Caudate nucleus (tissue), 63 donors: ENCODE measurements at places on chromosomes 5 and 9.

- DNase-seq, result no peak
These were observed 396.0 kb upstream of the ZNF608 start for GRCh38 chr5:125142458-125142857.

GRCh38 chr5:6759401-6759800 is 46.2 kb downstream of the TENT4A start:
- DNase-seq, result no peak

DNA sequence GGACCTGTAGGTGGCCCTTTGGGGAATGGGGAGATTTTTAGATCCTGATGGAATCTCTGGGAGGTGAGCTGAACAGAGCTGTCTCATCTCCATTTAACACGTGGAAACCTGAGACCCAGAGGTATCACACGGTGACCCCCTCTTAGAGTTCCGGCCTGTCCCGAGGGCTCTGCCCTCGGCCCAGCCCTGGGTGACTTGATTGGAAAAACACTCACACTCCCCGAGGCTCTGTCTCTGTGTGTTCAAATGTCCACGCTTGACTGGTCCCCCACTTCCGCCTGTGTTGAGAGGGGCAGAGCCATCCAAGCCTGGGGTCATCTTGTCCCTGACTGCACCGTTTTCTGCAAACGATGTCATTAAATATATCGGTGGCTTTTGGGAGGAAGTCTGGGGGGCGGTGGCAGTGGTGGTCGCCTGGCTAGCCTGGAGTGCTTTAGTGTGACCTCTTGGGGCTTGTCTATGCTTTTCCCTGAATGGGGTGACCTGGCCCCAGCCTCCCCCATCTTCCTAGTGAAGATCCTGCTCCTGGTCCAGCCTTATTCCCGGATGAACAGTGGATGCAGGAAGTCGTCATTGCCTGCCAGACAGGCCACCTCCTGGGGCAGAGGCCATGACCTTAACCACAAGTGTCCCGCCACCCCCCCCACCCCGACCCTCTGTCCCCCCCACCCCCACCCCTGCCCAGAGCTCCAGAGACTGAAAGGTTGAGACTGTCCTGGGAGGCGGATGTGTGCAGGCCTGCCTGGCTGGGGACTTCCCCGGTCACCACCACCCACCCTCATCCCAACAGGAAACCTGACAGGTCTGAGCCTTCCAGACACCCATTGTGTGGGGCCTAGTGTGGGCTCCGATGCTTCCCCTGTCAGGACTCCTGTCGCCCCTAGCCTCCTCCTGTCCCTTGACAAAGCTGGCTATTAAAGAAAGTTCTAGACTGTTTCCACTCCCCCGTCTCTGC is 5.3 kb upstream of the DAB2IP start:
- no peak for DNase-seq

DNA sequence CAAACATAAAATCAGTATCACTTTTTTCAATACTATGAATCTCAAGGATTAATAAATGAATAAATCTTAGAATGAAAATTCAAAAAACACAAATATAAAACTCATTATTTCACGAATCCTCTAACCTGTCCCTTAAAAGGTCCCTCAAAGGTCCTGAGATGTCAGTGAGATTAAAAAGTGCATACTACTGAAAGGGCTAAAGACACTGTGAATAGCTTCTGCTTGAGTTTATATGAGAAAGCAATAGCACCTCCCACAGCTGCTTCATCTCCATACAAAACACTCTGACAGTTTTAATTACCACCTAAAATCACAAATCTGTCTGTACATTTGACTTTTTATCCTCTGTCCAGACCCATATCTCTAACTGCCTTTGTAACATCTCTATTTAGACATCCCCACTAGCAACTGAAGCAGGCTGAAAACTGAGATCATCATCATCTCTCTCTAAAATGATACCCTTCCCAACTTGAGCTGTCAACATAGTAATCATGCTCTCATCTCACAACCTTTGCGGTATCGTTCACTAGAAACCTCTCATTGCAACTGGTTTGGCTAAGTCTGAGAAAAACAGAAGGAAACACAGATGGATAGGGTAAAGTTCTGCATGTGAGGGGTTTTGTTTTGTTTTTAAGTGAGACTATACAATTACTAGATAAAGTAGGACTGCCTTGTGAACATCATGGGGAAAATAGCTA is 56.3 kb downstream of the TBCA start:
- DNase-seq, result no peak
